ENCODE measurements at places on chromosomes 16 and 17.

- no peak for DNase-seq
Observed at GRCh38 chr17:7556627-7557026, 1.9 kb upstream of the TNFSF13 start.

- no peak for DNase-seq
Observed at GRCh38 chr16:77330332-77331042, 104.3 kb downstream of the ADAMTS18 start.

- DNase-seq = no peak
Observed at GRCh38 chr16:24075931-24076716, 180.0 kb upstream of the CACNG3 start.

DNA sequence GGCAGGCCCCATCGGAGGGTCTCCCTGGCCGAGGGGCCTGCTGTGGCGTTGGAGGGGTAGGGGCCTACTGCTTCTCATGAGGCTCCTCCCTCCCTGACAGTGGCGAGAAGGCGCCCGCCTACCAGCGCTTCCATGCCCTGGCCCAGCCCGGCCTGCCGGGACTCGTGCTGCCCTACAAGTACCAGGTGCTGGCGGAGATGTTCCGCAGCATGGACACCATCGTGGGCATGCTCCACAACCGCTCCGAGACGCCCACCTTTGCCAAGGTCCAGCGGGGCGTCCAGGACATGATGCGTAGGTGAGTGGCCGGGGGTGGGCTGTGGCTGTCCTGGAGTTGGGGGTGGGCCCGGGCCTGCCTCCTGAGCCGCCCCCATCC is 1.7 kb downstream of the CDT1 start:
- DNase-seq = no peak

DNA sequence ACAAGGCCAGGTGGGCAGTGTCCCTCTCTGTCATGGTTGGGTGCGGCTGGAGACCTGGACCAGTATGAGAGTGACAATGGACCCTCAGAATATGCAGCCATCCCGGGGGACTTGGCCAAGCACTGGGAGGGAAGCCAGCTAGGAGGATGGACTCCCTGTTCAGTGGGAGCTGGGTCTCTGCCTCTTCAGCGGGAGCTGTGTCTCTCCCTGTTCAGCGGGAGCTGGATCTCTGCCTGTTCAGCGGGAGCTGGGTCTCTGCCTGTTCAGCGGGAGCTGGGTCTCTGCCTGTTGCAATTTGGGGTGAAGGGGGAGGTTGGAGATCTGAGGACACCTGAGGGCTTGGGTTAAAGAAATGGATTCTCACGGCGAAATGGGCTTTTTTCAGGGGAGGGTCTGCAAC is 3.8 kb upstream of the PRSS33 start:
- DNase-seq = no peak

DNA sequence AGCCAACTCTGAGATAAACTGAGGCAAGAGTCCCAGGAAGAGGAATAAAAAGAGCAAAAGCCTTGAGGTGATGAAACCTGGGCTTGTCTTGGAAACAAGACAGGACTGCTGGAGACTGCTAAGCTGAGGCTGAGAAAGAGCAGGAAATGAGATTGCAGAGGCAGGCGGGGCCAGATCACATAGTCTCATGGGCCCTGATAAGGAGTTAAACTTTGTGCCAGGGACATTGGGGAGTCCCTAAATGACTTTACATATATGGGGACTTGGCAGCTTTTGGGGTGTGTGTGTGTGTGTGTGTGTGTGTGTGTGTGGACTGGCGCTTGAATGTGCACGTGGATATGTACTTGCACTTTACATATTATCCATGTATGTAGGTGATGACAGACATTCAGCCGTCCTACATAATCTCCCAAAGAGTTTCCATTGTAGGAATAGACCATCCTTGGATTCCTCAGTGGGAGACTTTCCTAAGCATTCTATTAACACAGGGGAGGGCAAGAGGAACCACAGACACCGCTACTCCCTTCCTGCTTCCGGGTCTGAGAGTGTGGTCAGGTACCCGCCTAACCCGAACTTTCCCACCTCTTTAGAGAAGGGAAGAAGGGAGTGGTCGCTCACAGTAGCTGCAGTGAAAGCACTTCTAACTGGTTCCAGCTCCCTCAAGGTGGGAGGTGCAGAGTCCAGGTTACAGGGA is 123.1 kb downstream of the LYRM1 start:
- DNase-seq = peak; percentile 33

DNA sequence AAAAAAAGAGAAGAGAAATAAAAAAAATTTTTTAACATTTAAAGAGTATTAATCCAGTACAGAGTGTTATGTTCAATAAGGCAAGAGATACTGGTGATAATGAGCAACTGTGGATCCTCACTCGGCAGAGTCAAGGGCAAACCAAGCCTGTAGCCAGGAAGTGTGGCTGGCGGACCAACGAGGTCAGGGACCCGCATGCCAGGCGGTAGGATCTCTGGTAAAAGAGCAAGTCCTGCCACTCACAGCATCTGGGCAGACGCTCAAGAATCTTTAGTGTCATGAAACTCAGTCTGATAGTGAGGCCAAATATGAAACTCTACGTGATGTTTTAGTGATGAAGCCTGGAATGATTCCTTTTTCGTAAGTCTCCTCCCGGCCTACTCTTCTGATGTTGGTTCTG is 8.3 kb upstream of the GEMIN4 start:
- no peak for DNase-seq

DNA sequence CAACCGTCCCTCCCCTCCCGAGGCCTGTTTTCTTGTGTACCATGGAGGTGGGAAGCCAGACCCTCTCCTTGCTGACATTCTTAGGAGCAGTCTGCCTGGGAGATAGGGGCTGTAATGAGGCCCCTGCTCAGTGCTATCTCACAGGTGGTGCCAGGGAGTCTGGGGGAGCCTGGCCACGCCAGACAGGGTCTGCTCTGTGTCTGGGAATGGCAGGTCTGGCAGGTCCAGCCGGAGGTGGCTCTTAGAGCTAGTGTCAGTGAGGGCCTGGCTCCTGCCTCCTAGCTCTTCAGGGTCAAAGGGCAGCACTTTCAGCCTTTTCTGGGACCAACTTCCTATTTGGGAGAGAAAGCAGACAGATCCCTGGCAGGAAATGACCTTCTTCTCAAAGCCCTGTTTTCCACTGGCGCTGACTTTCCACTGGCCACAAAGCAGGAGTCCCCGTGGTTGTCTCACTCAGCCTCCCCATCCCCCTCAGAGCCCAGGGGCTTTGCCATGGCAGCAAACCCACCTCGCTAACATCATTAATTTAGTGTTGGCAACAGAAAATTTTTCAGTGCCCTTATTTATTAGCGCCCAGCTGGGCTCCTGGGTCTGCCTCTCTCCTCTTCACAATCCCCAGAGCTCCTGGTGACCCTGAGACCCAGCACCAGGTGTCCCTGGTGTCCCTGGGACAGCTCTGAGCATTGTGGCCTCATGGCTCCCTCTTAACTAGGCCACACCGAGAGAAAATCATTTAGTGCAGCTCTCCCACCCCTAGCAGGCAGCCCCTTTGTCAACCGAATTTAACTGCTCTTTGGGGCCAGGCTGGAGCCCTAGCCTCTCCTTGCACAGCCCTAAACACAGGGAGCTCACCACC is 24.0 kb upstream of the DOK4 start:
- DNase-seq = no peak

- DNase-seq = no peak
Observed at GRCh38 chr17:65544672-65545071, 16.8 kb downstream of the AXIN2 start.

DNA sequence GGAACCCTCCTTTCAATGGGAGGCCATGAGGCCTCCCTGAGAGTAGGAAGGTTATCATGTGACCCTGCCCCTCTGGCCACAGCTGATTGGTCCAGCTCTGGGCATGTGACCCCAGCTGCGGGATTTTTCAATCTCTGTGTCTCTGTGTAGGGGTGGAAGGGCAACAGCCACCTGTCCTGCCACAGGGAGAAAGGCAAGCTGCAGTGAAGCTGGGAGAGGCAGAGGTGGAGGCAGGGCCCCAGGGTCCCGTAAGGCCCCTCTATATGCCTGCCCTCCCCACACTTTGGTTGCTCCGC is 10.9 kb downstream of the DNAAF8 start:
- DNase-seq = no peak

- DNase-seq = no peak
Observed at GRCh38 chr16:63617047-63617989, 1504.5 kb downstream of the CDH11 start.

DNA sequence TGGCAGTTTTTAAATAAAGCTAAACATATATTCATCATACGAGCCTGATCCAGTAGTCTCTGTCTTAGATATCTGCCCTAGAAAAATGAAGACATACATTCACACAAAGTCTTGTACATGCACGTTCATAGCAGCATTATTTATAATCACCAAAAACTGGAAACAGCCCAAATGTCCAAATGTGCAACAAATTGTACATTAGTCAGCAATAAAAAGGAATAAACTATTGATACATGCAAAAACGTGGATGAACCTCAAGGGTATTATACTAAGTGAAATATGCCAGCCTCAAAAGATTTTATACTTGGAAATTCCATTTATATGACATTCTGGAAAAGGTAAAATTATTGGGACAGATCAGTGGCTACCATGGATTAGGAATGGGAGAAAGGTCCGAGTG is 22.8 kb downstream of the AATF start:
- DNase-seq = no peak

- DNase-seq = no peak
Observed at GRCh38 chr17:31560616-31561235, 169.3 kb downstream of the RAB11FIP4 start.

DNA sequence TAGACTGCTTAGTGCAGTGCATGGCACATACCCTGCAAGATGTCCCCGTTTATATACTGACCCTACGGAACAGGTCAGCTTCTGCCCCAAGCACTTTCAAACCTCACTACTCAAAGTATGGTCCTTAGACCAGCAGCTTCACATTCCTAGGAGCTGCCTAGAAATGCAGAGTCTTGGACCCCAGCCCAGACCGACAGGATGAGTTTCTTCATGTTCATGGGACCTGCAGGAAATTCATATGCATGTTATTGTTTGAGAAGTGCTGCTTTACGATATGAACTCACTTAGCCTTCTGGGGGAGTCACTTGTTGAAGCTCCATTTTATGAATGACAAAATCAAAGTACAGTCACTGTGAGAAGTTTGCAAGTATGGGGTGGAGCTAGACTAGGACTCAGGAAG is 82.6 kb downstream of the DYNLRB2 start:
- DNase-seq = peak; percentile 51

- no peak for DNase-seq
Observed at GRCh38 chr17:31511195-31511578, 119.7 kb downstream of the RAB11FIP4 start.

GRCh38 chr16:86752582-86753175 is 174.3 kb downstream of the FOXL1 start:
- DNase-seq = no peak

- no peak for DNase-seq
Observed at GRCh38 chr16:14405611-14406537, 224.2 kb downstream of the PARN start.

DNA sequence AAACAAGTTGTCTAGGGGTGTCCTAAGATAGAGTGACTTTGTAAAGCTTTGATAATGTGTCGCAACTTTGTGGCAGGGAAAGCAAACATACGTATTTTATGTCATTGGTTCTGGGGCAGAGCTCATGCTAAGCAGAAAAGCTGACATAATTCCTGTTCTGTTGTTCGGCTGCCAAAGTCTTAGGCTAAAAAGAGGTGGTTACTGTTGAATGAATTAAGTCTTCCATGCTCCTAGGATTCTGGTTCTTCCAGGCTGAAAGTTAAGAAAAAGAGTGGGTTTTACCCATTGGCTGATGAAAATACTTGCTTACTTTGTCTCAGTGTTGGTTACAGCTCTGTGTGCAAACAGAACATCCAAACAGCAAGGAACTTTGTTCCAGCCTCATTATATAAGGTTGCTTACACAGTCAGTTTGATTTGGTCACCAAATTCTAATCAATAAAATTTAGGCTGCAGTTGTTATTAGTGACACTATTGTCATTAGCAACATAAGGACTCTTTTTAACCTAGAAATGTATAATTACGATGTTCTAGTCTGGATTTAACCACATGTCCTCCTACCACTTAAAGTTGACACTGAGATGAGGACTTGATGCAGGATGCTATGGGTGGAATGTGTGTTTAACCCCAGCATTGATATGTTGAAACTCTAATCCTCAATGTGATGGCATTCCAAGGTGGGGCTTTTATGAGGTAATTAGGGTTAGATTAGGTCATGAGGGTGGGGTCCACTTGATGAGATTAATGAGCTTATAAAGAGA is 114.0 kb upstream of the GOT2 start:
- DNase-seq = no peak

GRCh38 chr17:45035848-45036247 is 15.6 kb downstream of the DCAKD start:
- no peak for DNase-seq

- no peak for DNase-seq
Observed at GRCh38 chr17:49216953-49217650, 6.6 kb downstream of the ABI3 start.

DNA sequence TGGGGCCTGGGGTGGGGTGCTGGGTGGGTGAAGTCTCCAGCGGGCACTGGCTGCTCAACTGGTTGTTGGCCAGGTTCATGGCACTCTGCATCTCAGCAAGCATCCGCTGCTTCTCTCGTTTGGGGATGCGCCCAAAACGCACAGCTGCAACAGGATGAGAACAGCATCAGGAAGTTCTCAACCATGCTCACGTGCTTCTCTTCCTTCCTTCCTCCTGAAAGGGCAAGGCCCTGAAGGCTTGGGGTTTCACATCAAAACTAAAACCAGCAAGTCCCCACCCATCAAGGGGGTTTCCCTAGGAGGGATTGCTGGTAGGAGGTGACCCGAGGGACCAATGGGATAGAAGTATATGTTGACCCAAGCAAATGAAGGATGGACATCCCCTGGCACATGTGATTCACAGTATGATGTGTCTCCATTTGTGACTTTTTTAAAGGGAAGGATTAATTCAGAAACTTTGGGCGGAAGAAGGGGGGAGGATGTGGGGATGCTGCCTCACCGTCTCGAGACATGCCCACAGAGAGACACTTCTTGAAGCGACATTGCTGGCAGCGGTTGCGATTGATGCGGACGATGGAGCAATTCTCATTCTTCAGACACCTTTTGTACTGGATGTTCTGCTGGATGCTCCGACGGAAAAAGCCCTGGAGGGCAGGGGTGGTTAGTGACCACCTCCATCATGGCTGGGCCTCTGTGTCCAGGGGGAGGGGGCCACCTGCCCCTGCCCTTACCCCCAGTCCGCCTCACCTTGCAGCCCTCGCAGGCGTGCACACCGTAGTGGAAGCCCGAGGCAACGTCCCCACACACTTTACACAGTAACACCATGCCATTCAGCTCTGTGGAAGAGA is 4.2 kb downstream of the NR1D1 start:
- DNase-seq = no peak

DNA sequence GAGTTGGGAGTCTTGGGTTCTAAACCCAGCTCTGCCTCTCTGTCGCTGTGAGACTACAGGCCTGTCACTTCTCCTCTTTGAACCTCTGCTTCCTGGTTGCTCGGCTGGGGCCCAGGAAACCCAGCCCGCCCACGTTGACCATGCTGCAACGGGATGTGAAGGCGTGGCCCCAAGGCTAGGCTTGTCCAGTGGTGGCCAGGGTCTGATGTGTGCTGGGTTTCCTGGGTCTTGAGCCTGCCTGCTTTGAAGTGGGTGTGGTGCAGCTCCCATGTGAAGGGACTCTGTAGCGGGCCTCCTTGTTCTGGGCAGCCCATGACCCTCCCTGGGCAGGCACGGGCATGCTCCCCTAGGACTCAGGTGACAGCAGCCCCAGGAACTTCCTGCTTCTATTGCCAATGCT is 82.3 kb downstream of the SDR42E1 start:
- DNase-seq = no peak
